Right atrium auricular region (tissue), 2 donors: ENCODE measurements at places on chromosomes 2 and 18. TPM values are rescaled to one million over a fixed set of nuclear protein-coding genes. Genes with fewer than 3 reads are reported as not detected.
A peak's percentile ranks its signal among the peaks of the same experiment; 100 is the strongest.

The AQP12B gene
- not detected for total RNA-seq

- no peaks in the 10 kb centered on the region for H3K36me3 ChIP-seq
- no peak overlapping the region for H3K27ac ChIP-seq
- no peaks in the 10 kb centered on the region for H3K4me1 ChIP-seq
Observed at GRCh38 chr2:30759481-30759880, 47.8 kb downstream of the CAPN13 start.

DNA sequence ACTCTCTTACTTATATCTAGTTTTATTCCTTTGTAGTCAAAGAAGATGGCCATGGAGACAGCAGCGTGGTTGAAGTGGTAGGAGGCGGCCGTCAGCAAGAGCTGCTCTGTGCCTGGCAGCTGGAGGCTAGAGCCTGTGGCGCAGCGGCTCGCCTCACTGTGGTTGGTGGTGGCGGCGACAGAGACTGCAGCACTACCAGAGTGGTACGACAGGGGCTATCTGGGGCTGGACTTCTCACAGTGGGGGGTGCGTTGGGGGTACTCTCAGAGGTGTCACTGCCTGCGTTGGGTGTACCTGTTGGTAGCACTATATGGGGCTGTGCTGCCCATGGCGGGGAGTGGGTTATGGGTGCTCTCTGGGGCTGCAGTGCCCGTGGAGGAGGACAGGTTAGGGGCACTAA, 8.5 kb upstream of the ANKRD62 start:
- H3K36me3 ChIP-seq, result no peaks in the 10 kb centered on the region
- no peak overlapping the region for H3K4me3 ChIP-seq
- no peak for DNase-seq

The QPCT gene
- 10.1 TPM for total RNA-seq

DNA sequence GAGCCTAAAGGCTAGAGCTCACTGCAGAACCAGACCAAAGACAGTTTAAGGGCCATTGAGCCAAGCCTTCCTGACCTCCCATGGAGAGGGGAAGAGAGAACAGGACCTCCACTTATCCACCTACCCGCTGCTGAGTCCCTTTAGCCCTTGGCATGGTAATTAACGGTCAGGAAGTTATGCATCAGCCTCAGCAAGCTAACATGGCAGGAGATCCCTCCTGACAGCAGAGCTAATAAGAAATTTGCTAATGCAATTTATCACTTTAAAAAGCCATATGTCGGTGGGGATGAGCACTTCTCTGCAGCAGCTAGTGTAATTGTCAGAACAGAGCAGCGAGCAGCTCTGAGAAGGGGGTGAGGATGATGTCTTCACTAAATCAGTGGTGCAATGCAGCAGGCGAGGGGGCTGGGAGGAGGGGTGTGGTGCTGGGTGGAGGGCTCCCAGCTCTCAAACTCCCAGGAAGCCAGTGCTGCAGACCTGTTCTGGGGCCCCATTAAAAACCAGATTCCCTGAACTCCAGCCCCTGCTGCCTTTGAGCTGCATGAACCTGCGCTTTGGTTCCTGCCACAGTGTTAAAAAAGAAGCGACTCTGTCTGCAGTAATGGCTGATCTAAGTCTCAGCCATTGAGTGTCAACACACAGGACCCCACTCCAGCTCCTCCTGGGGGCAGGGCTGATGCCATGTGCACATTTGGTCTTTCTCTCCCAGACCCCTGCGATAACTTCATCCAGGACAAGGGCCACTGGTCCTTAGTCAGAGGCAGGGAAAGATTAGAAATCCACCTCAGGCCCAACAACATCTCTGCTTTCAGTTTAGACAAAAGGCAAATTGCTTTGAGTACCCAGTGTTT, 84.2 kb upstream of the STPG4 start:
- no peak overlapping the region for H3K27ac ChIP-seq
- no peaks in the 10 kb centered on the region for H3K27me3 ChIP-seq
- no peak for DNase-seq

DNA sequence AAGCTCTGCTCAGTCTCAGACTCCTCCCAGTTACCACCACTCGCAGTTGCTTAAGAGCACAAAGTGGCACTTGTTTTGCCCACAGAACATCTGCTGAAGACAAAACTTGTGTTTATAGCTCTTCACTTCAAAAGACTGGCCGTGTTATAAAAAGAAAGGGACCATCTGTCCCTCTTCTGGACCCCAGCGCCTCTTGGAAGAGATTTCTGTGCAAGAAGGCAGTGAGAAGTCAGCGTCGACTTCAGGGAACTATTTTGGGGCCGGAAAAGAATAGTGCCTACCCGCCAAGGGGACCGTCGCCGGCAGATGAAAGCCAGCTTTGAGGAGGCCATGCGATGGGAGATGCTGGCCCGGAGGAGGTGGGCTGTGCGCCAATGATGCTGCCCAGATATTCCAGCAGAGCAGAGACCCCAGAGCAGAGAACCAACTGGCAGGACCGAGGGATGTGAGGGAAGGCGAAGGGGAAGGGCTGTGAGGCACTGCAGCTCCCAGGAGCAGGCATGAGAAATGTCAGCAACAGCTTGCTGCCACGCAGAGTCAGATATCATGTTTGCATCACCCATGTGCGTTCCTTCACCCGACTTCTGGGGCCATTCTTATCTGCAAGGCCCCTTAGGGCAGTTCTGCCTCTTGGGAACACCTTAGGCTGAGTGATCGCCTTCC, 270.9 kb downstream of the ATAD2B start:
- no peak for DNase-seq
- H3K4me1 ChIP-seq, result no peaks in the 10 kb centered on the region
- no peak overlapping the region for H3K4me3 ChIP-seq
- no peak overlapping the region for H3K27ac ChIP-seq

- H3K4me1 ChIP-seq, result no peaks in the 10 kb centered on the region
- DNase-seq, result no peak
- no peak overlapping the region for H3K27ac ChIP-seq
- no peak overlapping the region for H3K4me3 ChIP-seq
- H3K27me3 ChIP-seq, result no peaks in the 10 kb centered on the region
Observed at GRCh38 chr2:147373800-147374422, 470.9 kb upstream of the ACVR2A start.

GRCh38 chr2:202039278-202040078, 5.8 kb downstream of the FZD7 start:
- H3K4me3 ChIP-seq, result peak overlapping the region; percentile 12
- DNase-seq, result no peak
- H3K36me3 ChIP-seq, result no peaks in the 10 kb centered on the region
- H3K27ac ChIP-seq, result peak overlapping the region; percentile 60
- no peaks in the 10 kb centered on the region for H3K27me3 ChIP-seq
